ENCODE measurements at places on chromosomes 7 and 10.

DNA sequence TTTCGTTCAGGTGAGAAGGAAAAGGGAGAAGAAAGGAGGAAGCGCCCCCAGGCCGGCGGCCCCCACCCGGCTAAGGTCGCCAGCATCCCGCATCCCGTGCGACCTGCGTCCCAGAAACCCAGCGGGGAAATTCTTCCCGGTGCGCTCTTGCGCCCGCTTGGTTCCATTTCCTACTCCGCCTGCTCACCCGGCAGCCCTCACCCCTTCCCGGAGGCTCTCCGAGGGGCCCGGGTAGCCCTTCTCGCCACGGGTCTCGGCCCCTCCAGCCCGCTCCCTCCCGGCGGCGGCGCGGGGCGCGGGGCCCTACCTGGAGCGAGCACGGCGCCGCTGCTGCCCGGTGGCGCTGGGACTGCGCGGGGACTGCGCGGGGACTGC, at the start of gene PRKCQ:
PRKCQ (minus strand) TSS at position 373 of the 375 bp plus-strand sequence. CDS start 65,141 bp downstream, outside the sequence.
- no peak for DNase-seq

DNA sequence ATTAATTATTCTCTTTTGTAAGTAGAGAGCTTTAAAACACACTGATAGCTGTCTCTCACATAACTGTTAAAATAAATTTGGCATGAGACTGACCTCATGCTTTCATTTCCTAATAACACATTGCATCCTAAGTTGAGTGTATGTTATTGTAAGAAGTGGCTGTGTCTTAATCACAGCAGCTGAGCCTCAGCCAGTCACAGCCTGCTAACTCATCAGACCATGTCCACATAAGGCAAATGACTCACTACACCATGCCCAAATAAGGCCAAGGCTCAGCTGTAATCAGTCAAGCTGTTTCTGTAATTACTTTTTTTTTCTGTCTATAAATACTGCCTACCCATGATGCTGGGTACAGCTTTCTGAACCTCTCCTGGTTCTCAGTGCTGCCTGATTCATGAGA, 860.9 kb downstream of the XPNPEP1 start:
- DNase-seq: no peak

- no peak for DNase-seq
These were observed 28.3 kb downstream of the PTPRN2 start for GRCh38 chr7:158559356-158559755.

GRCh38 chr10:95758351-95759025, 2.5 kb downstream of the ENTPD1 start:
- no peak for DNase-seq

GRCh38 chr10:102283890-102284289, 38.6 kb downstream of the GBF1 start:
- DNase-seq: no peak

GRCh38 chr10:68125772-68126171, 16.5 kb downstream of the MYPN start:
- DNase-seq: no peak

DNA sequence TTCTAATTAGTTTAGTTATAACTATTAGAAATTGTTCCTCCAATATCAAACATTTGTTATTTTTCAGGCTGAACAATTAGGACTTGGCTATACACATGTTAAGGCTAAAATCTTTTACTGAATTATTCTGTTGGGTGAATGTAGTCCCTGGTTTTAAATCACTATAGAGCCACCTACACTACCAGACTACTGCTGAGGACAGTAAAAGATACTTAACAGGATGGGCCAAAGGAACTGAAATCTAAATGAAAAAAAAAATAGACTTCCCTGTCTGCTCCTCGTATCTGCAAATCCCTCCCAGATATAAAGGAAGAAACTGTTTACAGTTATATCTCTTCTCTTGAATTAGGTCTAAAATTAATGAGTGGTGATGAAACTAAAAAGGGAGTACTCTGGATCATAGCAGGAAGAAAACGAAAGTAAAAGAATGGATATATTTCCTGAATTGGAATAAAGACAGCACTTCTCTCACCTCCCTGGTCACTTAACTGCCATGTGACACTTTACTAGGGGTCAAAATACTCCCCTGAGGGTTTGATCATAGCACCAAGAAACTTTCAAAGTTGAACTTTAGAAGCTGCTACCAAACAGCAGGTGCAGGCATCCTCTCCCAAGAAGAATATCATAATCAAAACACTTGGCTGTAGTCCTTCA, 12.7 kb downstream of the FBXW4 start:
- DNase-seq: no peak

- DNase-seq: no peak
These were observed 8.0 kb upstream of the SP8 start for GRCh38 chr7:20794676-20795075.

DNA sequence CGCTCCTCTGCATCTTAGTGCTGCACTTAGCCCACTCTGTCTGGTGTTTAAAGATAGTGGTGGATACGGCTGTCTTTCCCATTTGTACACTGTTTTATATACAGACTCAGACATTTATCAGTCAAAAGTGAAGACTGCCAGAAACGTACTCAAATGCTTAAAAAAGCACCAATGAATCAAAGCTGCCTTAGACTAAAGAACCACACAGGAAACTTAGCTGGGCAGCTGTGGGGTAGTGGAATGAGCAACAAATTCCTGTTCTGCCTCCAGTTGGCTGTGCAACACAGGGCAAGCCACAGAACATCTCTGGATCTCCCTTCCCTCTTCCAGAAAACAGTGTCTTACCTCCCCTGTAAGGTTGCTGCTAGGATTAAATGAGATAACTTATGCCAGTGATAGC, 76.0 kb downstream of the ATXN7L1 start:
- DNase-seq: no peak

GRCh38 chr10:99339563-99340047, 10.4 kb downstream of the CNNM1 start:
- no peak for DNase-seq

DNA sequence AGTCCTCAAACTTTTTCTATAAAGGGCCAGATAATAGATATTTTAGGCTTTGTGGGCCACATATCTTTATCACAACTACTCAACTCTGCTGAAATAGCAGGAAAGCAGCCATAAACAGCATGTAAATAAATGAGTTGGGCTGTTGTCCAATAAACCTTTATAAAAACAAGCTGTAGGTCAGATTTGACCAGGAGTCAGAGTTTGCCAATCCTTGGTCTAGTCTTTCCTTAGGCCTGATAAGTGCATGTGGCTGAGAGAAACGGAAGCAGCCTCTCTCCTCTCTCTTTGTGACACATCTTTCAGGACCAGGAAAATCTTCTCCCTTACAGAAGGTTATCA, 724.5 kb downstream of the GRID1 start:
- no peak for DNase-seq

- no peak for DNase-seq
These were observed 142.8 kb downstream of the CXCL12 start for GRCh38 chr10:44242091-44242490.

GRCh38 chr10:91977491-91977890, 53.9 kb downstream of the BTAF1 start:
- DNase-seq: no peak

GRCh38 chr7:1341361-1342089, 108.9 kb downstream of the UNCX start:
- DNase-seq: no peak

DNA sequence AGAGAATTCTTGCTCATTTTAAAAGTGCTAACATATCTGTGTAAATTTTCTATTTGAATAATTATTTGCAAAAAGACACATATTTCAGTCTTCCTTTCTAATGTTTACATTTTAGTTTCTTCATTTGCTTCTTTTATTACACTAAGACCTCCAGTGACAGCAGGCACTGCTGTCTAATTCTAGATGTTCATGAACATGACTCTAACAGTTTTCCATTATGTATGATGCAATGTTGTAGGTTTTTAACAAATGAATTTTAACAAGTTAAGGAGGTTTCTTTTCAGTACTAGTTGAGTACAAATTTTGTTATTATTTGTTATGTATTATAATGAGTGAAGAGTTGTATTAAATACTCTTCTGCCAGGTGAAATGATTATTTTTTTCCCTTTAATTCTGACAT, 83.6 kb downstream of the GRB10 start:
- no peak for DNase-seq

DNA sequence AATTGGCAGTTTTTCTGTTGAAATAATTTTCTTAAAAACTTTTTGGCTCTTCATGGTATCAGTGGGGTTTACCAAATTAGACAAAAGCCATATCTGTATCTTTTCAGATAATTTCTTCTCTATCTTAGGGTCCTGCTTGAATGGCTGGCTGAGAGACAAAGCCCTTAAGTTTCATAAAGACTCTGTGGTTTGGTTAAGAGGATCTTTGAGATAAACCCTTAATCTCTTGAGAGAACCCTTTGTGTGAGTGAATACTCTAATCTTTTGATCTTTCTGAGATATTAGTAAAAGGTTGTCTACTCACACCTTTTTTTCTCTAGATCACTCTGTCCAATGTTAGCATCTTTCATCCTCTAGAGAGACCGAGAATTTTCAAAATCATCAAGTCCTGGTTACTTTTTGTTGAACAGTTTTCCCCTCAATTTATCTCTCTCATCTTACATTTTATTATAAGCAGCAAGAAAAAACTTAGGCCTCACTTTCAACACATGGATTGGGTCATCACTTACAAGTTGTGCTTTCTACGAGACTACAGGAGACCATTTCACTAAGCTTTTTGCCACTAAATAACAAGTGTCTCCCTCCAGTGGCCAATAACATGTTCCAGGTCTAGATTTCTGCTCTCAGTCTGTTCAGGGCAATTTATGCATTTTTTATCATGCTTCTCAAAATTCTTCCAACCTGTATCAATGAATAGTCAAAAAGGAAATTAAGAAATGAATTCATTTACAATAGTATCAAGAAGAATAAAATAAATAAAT, 28.4 kb downstream of the DNAJC9 start:
- no peak for DNase-seq

GRCh38 chr7:12025246-12025645, 185.8 kb upstream of the TMEM106B start:
- DNase-seq: no peak

DNA sequence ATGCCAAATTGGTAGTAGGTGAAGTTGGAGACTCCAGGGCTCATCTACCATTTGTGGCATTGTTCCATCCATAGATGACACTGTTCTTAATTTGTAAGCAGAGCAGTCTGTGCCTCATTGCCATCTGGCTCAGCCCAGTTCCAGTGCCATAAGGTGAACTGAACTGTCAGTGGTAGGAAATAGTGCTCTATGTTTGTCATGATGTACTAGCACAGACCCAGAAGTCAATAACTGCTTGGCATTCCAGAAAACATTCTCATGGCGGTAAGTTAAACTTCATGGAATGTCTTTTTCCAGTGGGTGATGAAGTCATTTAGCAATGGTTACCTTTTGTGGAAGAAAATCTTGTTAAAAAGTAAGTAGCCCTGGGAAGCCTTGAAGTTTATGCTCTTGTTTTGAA, 302.7 kb downstream of the SUGCT start:
- DNase-seq: no peak

- DNase-seq: no peak
These were observed 85.8 kb downstream of the CALN1 start for GRCh38 chr7:72326365-72326764.

DNA sequence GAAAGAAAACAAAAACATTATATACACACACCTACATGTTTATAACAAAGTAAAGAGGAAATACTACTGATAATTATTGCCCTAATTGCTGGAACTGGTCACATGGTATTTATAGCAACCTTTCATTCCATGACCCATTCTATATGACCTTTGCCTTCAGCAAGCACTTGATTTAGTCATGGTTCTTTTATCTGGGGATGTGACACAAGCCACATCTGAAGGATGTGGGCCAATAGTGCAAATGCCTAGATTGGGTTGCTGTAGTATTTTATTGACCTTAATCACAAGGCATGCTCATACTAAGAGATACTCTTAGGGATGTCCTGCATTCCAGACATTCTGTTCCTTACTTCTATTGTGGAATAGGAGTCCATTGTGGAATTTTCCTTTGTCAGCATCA, 723.5 kb upstream of the POM121L12 start:
- no peak for DNase-seq

- no peak for DNase-seq
These were observed 117.4 kb downstream of the RAB18 start for GRCh38 chr10:27621461-27621860.

GRCh38 chr10:52703898-52704297, 68.7 kb downstream of the MBL2 start:
- no peak for DNase-seq

DNA sequence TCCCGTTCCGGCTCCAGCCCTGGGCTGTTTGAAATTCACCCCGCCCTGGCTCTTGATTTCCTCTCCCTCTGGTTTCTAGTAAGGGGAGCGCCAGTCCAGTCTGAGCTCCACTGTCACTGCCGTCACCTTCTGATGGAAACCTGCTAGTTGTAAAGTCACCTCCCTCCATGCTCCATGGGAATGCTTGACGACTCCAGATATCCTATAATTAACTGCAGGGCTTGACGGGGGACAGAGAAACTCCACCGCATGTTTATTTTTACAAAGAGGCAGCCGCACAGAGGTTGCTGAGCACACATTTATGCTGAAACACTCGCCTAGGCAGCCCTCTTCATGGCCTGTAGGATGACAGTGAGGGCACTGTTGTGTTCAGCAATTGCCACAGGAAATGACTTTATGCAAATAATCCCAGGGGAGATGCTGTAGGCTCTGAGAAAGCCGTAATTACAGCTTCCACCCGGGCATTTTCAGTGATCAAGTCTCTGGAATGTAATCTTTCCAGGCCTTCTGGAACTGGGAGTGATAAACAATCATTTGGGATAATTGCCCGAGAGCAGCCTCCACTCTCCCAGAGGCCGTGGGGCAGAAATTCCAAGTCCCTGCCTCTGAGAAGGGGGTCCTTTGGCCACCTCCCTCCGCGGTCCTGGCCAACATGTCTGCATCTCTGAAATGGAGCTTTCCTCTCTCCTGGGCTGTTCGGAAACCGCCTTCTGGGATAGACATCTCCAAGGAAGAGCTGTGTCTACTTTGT, 300.5 kb downstream of the KLF6 start:
- DNase-seq: no peak

GRCh38 chr7:70589010-70589409, 542.9 kb upstream of the GALNT17 start:
- DNase-seq: no peak

DNA sequence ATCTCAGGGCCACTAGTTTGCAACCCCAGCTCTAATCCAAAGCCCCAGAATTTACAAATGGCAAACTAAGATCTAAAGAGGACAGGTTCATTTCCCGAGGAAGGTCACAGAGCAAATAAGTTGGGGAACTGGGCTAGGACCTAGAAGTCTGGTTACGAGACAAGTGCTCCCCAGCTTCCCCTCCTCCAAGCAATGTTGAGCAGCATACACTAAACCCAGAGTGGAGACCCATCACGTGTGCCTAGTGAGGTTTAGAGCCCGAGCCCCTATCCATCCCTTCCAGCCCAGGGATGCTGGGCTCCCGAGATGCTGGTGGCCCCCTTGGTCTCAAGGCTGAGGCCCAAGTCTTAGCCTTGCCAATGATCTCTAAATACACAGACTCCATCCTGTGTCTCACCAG, 209.5 kb upstream of the ZMIZ1 start:
- DNase-seq: no peak
